ENCODE measurements at places on chromosomes 5 and 9. TPM values are rescaled to one million over a fixed set of nuclear protein-coding genes. Genes with fewer than 3 reads are reported as not detected.

Gene STXBP1
- 34.0 TPM for total RNA-seq

DNA sequence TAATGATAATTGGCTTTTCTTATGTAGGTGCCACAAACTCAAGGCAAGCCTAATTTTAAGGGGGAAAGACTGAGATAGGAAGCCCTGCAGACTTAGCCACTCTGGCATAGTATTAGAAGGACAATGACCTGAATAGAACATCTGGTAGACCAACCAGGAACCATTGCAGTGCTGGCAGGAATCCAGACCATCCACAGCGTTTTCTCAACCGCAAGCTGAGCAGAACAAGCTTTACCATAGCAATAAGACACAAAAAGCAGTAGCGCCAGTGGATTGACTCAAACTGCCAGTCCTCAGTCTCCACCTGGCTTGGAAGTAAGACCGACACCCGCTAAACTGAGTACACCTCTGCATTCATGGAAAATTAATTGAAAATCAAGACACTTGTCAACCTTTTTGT is 141.3 kb upstream of the LPAR1 start:
- no peak for DNase-seq

Gene CCNO
- not detected for total RNA-seq

GRCh38 chr9:16243798-16244197 is 626.7 kb downstream of the BNC2 start:
- no peak for DNase-seq

Gene MARVELD2
- 1.0 TPM for total RNA-seq

- no peak for DNase-seq
These were observed 153.6 kb downstream of the SNX18 start for GRCh38 chr5:54671111-54671531.

DNA sequence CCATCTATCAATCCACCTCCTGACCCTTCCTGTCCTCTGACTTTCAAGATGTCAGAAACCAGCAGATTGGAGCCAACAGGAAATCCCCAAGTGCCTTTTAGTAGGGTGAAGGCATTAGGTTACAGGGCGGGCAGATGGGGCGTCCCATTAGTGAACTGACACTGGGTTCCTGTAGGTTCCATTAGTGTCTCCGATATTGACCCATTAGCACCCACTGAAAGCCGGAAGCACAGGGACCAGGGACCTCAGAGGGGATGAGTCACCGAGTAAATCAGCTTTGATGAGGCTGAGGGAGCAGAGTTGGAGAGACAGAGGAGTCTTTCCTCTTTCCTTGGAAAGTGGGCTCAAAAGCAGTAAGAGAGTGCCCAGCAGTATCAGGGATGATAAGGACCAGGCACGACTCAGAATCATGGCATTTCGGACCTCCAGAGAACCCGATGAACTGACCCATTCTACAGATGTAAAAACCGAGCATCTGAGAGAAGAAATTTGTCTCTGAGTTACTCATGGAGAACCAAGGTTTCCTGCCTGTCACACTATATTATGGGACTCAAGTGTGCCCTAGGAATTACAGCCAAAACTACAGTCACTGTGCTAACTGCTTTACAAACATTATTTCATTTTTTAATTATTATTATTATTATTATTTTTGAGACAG is 47.2 kb upstream of the FABP6 start:
- no peak for DNase-seq

GRCh38 chr9:126536131-126536530 is 77.6 kb upstream of the LMX1B start:
- no peak for DNase-seq

DNA sequence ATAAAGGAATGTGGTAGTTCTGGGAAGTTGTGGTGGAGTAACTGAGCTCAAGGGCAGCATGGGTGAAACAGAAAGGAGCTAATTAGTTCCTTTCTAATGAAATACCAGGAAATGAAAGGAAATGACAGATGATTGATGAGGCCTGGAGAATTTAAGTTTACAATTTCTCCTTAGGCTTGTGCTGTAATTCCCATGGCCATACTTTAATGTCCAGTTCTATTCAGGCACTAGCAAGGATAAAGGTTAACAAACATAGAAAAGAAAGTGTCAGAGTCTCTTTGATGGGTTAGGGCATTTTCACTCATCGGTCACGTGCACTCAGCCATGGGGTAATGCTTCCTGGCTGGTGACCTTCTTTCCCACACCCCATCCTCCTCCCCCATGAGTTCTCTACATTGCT is 70.3 kb downstream of the CTSL start:
- no peak for DNase-seq

GRCh38 chr5:62282064-62282463 is 23.9 kb upstream of the KIF2A start:
- no peak for DNase-seq

Gene MYMK
- total RNA-seq: not detected

GRCh38 chr9:79165020-79165780 is 406.6 kb upstream of the TLE4 start:
- no peak for DNase-seq

DNA sequence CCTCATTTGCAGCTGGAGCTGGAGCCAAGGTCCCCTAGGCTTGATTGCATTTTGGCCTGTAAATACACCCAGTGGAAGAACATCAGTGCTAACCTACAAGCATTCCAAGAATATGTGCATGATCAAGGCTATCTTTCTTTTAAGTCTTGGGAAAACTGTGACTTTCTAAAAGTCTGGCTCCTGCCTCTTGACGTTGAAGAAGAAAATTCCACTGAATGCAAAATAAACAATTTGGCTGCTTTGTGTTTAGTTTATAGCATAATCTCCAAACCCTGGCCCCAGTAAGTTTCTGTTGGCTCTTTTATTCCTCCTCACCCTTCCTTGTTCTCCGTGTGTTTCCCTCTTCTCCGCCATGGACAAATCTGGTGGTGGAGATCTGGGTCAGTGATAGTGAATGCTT is 109.3 kb upstream of the TLE1 start:
- no peak for DNase-seq
